ENCODE measurements at places on chromosomes 1 and 21.

DNA sequence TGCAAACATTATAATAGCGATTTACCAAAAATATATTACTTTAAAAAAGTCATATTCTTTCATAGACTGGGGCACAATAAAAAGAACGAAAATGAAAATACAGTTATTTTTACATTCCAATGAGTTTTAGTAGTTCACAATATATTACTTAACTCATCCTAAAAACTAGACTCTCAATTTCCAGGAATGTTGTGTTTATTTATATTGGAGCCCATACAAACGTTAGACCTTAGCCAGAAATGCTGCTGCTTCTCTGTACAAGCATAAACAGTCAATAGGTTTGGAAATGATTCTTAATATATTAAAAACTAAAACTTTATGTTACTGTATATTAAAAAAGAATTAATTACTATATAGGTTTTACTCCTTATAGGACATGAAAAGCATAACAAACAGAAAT, 302.3 kb downstream of the BRINP3 start:
- no peak for DNase-seq

DNA sequence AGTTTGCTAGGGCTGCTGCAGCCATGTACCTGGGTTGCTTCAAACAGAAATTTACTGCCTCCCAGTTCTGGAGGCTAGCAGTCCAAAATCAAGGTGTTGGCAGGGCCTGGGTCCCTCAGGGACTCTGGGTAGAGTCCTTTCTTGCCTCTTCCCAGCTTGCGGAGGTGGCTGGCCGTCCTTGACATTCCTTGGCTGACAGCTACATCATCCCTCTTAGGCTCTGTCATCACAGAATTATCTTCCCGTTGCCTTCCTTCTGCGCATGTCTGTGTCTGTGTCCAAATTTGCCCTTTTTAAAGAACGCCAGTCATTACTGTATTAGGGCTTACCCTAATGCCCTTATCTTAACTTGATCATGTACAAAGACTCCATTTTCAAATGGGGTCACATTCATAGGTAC, 37.6 kb upstream of the PGBD5 start:
- no peak for DNase-seq

- no peak for DNase-seq
These were observed 119.5 kb downstream of the MAB21L3 start for GRCh38 chr1:116230712-116231111.

- no peak for DNase-seq
These were observed 363.1 kb upstream of the ADGRL2 start for GRCh38 chr1:81437649-81438048.

- no peak for DNase-seq
These were observed 88.7 kb downstream of the PLPP3 start for GRCh38 chr1:56490619-56491018.

- DNase-seq: no peak
These were observed 26.1 kb downstream of the NENF start for GRCh38 chr1:212458817-212459216.

DNA sequence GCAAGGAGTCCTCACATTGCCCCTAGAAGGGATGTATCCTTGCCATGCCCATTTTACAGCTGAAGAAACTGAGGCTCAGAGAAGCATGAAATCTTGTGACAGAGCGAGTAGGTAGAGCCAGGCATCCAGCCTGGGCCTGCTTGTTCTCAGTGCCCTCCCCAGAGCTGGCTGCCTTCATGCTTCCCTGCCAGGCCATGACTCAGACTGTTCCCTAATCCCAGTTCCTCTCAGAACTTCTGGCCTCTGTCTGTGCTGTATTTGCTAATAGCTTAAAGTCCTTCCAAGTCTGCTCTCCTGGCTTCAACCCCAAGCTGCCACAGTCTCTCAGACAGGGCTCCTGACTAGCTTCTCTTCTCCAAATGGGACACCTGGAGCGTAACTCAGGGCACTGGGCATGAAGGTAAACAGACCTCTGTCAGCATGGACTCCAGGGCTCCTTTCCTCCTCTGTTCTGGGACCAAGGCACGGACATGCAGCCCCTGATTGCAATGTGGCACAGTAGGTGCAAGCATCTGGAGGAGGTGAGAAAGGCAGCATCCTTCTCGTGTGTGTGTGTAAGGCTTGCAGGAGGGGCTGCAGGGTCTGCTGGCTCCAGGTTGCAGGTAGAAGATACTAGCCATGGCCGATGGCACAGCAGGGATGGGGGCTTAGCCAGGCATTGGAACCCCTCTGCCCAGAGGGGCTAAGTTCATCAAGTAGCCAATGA, 122.7 kb downstream of the HMGB4 start:
- no peak for DNase-seq

DNA sequence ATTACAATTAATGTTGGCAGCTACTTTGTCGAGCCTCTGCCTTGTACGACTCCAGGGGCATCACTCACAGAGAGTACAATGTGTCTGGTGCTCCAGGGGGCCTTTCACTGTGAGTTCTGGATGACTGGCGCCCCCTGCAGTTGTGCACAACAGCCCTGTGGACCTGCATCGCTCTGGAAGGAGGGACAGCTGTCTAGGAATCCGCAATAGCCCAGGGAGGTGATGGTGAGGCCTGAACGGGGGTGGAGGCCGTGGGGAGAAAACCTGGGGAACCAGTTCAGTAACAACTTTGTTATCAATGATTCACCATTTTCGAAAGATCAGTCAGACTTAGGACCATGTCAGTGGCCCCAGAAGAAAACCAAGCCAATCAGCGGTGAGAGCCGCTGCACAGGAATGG, 189.1 kb downstream of the KAZN start:
- no peak for DNase-seq

DNA sequence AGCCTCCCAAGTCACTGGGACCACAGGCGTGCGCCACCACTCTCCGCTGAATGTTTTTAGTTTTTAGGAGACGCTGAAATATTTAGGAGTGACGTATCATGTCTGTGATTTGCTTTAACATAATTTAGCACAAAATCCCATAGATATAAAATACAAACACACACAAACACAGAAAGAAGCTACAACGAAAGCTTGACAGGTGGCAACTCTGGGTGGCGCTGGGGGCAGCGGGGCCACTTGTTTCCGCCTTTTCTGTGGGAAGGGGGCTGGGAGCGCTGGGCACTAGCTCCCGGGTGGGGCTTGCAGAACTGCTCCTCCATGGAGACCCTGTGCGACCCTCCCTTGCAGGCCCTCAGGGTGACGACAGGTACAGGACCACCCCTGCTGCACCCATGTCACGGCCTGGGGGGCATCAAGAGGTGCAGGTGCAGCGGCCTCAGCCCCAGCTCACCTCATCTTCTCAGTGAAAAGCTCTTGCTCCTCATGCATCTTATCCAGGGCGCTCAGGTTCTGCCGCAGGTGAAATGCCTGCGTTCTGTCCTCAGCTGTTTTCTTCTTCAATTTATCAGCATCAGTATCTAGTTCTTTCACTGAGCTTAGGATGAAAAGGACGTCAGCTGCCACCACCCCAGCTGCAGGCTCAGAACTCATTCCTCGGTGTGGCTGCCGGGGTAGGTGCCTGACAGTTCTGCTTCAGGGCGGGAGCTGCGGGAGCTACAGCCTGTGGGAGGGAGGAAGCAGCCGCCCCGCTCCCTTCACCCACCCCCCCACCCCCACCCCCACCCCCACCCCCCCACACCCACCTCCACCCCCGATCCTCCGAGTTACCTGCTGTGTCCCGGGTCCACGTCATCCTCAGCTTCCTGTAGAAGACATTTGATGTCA, 15.3 kb downstream of the CFAP74 start:
- DNase-seq: no peak

DNA sequence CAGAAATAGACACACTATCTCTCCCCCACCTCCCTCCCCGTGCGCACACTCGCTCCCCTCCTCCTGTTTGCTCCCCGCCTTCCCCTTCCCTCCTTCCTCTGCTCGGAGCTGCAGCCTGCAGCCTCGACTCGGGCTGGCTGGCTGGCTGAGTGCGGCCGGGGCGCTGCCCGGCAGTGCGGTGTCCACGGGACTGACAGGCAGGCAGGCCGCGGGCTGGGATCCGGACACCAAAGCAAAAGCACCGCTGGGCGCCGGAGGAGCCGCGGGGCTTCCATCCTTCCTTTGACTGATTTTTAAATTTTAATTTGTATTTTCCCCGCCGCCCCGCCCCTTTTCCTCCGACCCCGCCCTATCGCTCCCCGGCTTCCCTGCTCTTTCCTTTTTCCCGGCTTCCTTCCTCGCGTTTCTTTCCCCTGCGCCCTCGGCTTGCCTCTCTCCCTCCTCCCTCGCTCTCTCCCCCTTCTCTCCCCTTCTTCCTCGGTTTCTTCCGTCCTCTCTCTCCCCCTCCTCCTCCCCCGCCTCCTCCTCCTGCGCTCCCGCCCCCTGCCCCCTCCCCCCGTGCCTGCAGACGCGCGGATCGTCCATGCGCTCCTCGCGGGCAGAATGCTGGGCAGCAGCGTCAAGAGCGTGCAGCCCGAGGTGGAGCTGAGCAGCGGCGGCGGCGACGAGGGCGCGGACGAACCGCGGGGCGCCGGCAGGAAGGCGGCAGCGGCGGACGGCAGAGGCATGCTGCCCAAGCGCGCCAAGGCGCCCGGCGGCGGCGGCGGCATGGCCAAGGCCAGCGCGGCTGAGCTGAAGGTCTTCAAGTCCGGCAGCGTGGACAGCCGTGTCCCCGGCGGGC, 109.4 kb downstream of the NAV1 start:
- DNase-seq: no peak

GRCh38 chr1:52978045-52978444, 51.0 kb downstream of the SCP2 start:
- no peak for DNase-seq

- no peak for DNase-seq
These were observed 102.3 kb upstream of the FGGY start for GRCh38 chr1:59194621-59195020.

GRCh38 chr1:226444901-226445300, 37.0 kb upstream of the PARP1 start:
- peak; percentile 33 for DNase-seq

DNA sequence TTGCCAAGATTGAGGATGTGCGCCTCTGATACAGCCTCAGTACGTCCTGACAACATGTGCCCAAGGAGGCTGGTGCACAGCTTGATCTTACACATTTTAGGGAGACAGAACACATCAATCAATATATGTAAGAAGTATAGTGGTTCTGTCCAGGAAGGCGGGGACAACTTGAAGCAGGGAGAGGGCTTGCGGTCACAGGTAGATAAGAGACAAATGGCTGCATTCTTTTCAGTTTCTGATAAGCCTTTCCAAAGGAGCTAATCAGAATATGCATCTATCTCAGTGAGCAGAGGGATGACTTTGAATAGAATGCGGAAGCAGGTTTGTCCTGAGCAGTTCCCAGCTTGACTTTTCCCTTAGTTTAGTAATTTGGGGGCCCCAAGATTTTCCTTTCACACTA, 10.2 kb downstream of the DHCR24 start:
- no peak for DNase-seq

GRCh38 chr1:170640581-170640980, 23.4 kb upstream of the PRRX1 start:
- no peak for DNase-seq

GRCh38 chr1:52253421-52253820, 111.5 kb downstream of the ZFYVE9 start:
- DNase-seq: no peak

DNA sequence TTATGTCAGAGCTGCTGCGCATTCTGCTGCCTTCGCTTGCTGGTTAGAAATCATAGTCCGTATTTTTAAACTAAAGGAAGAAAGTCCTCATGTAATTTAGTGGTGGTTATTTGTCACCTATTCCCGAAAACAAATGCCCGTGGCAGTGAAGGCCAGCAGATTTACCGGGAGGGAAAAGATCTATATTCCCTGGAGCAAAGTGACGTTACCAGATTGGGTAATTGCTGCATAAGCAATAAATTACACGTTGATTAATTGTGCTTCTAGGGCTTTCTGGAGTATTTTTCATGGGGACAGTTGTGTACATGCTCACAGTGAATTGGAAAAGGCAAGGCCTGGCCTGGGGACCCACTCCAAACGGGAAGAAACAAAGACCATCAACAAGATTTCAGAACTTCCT, 298.7 kb downstream of the NPHP4 start:
- DNase-seq: no peak

DNA sequence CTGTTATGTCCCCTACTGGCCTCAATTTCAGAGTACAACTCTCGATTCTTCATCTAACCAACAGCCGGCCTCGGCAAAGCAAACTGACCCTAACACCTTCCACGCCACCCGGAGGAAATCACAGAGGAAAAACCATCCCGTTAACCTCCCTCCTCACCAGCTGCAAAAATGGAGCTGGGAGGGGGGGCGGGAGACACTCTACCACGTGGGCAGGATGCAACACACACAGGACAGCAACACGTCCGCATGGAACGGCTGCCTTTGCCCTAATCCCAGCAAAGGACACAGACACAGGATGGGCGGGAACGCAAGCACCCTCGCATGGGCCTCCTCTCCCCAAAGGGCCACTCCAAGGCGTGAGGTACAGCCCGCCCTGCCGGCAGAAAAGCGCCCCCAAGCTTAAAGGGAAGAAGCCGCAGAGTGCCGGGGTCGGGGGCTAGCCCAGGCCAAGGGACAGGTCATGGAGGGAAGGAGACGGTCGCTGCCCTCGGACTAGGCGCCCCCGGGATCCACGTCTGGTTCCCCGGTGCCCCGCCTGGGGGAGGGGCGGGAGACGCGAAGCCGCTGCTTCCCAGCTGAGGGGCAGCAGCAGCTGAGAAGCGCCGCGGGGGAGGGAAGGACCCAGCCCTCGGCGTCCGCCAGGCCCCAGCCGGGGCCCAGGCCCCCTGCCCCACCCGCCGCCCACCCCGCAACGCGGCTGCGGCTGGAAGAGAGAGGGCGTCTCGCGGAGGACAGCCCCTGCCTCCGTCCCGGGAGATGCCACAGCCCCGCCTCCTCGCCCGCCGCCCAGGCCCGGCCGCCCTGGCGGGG, 590 bp downstream of the FOXJ3 start:
- peak; percentile 60 for DNase-seq

GRCh38 chr1:184027826-184028695, 9.5 kb downstream of the COLGALT2 start:
- DNase-seq: no peak

DNA sequence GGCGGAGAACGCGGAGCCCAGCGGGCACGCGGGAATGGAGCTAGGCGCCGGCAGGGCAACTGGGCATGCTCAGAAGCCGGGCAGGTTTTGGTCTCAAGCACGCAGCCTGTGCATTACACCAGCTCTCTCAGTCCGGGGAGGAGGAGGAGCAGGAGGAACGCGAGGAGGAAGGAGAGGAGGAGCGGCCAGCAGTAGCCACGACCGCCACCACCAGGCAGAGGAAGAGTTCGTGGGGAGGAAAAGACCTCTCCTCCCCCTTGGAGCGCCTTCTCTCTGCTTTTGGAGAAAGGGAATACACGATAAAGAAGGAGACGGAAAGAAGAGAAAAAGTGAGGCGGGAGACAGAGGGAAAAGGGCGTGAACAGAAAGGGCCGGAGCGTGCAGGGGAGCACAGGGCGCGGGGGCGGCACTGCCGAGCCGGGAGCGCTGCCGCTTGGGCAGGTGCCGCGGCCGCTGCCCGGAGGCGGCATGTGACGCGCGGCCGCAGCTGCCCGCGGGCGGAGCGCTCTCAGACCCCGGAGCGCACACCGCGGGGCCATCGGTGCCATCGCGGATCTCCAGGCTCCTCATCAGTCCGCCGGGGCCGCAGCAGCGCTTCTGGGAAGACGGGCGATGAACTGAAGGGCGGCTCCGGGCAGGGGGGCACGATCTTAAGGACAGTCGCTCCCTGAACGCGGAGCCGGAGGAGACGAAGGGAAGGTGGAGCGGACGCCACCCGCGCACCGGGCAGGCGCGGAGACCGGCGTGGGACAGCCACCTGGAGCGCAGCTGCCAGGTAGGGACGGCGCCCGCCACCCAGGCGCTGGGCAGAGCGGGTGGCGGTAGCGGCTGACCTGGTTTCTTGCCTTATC, at the start of gene CHRM3:
Gene CHRM3 (plus strand): TSS at position 116 of the 851 bp plus-strand sequence. CDS start 520,884 bp downstream, outside the sequence.
- DNase-seq: no peak

- no peak for DNase-seq
These were observed 1.7 kb downstream of the COL8A2 start for GRCh38 chr1:36123356-36123755.
